SK-MEL-5 (cell line): ENCODE measurements at places on chromosomes 2 and 18. TPM values are rescaled to one million over a fixed set of nuclear protein-coding genes. Genes with fewer than 3 reads are reported as not detected.
A peak's percentile ranks its signal among the peaks of the same experiment; 100 is the strongest.

The RAB6C gene
- not detected in 2 replicates for total RNA-seq

DNA sequence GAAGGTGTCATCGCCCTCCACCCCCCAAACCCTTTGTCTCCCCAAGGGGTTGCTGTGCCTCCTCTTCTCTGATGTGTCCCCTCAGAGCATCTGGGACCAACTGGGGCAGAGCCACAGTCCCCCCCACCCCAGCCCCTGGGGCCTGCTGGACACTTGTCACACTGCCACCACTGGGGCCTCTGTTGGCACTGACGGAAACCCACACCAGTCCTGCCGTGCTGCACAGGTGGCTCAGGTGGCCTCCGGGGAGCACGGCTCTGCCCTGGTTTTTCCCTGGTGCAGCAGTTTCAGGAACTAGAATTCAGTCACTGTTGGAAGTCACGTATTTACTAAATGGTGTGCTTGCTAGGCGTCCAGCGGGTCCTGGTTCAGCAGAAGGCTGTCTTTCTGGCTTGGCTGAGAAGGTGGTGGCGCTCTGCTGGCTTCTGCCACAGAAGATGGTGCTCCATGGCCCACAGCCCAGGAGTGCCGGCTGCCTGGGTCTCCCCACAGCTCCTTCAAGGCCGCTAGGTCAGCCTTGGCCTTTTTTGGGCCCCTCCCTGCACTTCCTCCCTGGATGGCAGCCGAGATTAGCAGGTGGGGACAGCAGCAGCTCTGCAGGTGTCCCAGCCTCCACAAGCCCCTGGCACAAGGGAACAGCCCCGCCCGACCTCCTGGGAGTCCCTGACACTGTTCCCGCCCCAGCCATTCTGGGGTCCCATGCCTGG, 18.6 kb upstream of the KLHL30 start:
- DNase-seq, result no peak

GRCh38 chr2:830419-831224, 120.0 kb upstream of the SNTG2 start:
- no peak for DNase-seq

The GIGYF2 gene
- total RNA-seq, result 49.8 and 62.7 TPM in 2 replicates

- peak; percentile 2 for DNase-seq
Observed at GRCh38 chr2:166932032-166932431, 43.8 kb downstream of the XIRP2 start.

The YIPF4 gene
- total RNA-seq, result 68.0 and 68.9 TPM in 2 replicates

GRCh38 chr2:68274022-68274421, 21.7 kb upstream of the PPP3R1 start:
- peak; percentile 22 for DNase-seq

The CD8B2 gene
- not detected in 2 replicates for total RNA-seq

The POTEI gene
- not detected in 2 replicates for total RNA-seq

- DNase-seq, result no peak
Observed at GRCh38 chr2:208097801-208098200, 26.5 kb downstream of the CRYGD start.

GRCh38 chr2:237154082-237154638, 68.5 kb downstream of the COPS8 start:
- peak; percentile 67 for DNase-seq

- no peak for DNase-seq
Observed at GRCh38 chr2:7601990-7602389, 684.8 kb downstream of the RNF144A start.

The VWA3B gene
- total RNA-seq, result not detected in 2 replicates

The PID1 gene
- 0.95 and 1.4 TPM in 2 replicates for total RNA-seq

The MPP4 gene
- 0.11 TPM in 1 of 2 replicates, not detected in the other for total RNA-seq

- DNase-seq, result no peak
Observed at GRCh38 chr18:49081511-49082155, 130.9 kb upstream of the SMAD7 start.

DNA sequence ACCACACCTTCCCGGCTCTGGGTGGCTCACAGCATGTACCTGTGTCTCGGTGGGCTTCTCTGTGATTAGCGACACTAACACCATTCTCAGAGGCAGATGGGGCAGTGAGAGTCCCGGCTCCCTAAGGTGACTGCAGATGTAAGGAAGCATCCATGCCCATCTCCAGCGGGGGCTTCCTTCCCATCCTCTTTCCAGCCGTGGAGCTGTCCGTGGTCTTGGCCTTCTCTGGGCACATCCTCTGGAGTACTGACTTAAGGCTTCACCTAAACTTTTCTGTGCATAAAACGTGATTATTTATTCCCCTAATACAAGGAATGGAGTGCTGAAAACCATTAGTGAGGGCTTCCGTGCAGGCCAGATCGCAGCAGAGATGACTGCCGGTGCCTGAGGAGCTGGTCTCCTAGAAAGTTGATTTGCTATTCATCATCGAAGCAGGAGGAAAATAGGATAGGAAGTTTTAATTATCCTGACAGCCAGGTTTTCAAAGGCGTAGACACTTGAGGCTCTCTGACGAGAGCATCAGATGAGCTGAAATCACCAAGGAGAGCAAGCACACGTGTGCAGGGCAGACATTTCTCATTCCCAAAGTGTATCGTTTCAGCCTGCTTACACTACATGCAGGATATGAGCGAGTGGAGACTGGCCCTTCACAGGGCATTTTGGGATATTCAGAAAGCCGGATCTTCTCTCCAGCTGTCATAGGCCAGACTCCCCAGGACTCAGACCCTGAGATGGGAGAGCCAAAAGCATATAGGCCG, 186.1 kb upstream of the SALL3 start:
- DNase-seq, result no peak

GRCh38 chr18:30748541-30748940, 294.0 kb downstream of the DSC3 start:
- DNase-seq, result no peak

DNA sequence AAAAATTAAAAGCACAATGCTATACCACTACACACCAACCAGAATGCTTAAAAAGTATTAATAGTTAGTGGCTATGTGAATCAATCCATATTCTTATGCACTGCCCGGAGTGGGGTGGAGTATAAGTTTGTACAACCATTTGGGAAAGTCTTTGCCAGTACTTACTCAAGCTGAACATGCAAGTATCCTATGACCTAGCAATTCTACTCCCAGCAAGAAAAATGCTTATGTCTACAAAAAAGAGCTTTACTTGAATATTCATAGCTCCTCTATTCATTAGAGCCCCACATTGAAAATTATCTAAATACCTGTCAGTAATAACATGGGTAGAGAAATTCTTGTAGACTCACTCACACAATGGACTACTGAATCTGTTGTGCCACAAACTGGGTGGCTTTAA, 21.4 kb upstream of the CNOT11 start:
- DNase-seq, result no peak

DNA sequence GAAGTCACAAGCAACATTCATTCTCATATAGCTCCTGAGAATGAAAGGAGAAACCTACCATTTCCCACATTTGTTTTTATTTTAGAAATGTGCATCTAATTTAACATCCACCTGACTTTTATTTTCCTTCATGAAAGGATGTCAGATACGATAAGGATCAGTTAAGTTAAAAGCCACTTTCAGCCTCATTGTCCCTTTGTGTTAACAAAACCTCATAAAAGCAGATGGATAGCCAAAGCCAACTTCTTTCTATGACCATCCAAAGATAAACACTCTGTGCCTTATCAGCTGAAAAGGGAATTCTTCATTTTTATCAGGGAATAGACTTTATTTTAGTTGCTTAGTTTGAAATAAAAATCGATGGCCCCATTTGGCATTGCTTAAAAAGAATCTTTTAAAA, 25.7 kb upstream of the RIT2 start:
- DNase-seq, result no peak

DNA sequence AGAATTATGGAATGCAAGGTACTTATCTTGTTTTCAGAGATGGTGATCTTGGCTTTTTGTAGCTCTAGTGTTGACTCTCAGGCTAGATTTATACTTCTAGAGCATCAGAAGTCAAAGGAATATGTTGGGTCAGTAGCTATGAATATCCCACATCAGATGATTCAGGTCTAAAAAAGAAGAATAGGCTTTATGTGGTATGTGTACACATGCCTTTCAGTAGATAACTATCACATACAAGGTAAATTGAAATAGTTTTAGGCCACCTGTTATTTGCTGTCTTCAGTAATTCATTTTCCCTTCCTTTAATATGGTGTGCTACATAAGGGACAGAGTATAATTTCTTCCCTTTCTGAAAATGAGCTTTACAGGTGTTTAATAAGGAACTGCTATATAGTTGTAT, 142.4 kb downstream of the AGPS start:
- DNase-seq, result no peak

The CNGA3 gene
- total RNA-seq, result not detected in 2 replicates

The C1QL2 gene
- total RNA-seq, result not detected in 2 replicates

- no peak for DNase-seq
Observed at GRCh38 chr2:202639231-202639630, 4.5 kb downstream of the FAM117B start.

The GPR39 gene
- 0.32 TPM in 1 of 2 replicates, not detected in the other for total RNA-seq

DNA sequence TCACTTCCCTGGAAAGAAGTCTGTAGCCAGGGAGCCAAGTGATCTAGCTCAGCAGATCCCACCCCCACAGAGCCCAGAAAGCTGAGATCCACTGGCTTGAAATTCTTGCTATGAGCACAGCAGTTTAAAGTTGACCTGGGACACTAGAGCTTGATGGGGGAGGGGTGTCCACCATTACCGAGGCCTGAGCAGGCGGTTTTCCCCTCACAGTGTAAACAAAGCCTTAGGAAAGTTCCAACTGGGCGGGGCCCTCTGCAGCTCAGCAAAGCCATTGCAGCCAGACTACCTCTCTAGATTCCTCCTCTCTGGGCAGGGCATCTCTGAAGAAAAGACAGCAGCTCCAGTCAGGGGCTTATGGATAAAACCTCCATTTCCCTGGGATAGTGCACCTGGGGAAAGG, 887.2 kb upstream of the LRATD1 start:
- no peak for DNase-seq

GRCh38 chr2:204074456-204074855, 137.9 kb downstream of the ICOS start:
- DNase-seq, result no peak

The CACNB4 gene
- 0.29 and 0.35 TPM in 2 replicates for total RNA-seq

GRCh38 chr18:26818461-26818860, 47.0 kb downstream of the AQP4 start:
- no peak for DNase-seq

The MYO5B gene
- total RNA-seq, result 0.48 and 0.66 TPM in 2 replicates

DNA sequence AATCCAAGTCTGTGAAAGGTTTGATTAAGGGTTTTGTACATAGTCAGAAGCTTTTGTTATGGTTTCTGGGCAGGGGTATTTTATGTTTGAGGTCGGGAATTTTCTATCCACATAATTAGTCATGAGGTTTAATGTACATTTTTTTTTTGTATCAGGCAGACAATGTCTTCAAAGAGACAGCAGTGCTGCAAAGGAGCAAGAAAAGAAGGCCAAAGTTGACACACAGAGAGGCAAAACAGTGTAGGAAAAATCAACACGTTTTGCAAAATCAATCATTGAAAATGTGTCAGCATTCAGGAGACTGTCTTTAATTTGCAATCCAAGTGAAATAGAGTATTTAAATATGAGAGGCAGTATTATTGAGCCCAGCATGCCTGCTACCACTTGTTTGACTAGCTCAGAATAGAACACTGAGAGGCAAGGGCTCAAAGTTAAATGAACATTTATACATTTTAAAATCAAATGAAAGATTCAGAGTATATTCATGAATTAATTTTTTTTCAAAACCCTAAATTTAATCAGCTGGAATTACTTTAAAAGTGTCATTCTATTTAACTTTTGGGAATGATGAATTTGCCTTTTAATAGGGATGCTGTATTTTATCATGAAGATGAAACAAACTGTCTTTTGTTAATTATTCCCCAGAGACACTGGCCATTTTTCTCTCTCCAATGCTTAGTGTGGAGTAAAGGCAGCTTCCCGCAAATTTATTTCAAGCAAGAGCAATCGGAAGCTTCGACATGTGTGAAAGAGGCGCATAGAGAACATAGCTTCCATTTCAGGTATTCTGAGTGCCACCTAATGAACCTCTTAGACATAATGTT, 11.3 kb downstream of the VRK2 start:
- peak; percentile 10 for DNase-seq

DNA sequence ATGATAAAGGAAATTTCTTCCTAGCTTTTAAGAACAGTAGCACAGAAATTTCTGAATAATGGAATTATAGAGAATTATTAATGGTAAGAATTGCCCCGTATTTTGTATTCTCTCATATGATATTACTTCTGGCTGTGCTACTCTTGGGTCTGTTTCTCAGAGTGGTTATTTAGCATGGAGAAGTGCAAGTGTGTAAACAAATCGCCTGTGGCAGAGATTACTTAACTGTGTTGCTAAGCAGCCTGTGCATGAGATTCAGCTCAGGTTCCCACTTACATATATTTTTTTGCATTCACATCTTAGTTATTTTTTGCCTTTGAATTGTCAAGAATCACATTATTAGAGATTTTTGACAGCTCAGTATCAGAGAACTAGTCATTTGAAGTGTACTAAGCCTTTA, 80.1 kb upstream of the NFATC1 start:
- no peak for DNase-seq

- DNase-seq, result no peak
Observed at GRCh38 chr2:75175456-75175855, 23.9 kb downstream of the TACR1 start.

DNA sequence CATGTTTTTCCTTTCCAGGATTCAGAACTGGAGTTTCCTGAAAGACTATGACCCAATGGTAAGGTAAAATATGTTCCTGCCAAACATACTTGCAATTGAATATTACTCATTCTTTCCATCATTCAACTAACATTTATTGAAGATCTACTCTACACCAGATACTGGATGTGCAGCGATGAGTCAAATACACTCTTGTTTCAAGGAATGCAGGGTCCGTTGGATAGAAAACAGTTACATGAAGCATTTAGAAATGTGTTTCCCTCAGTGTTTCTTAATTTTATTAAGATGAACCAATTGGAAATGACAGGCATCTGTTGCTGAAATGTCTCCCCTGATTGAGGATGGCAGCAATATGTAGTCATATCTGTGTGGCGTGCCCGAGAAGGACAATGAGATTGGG, 14.8 kb upstream of the SLC66A3 start:
- DNase-seq, result no peak

DNA sequence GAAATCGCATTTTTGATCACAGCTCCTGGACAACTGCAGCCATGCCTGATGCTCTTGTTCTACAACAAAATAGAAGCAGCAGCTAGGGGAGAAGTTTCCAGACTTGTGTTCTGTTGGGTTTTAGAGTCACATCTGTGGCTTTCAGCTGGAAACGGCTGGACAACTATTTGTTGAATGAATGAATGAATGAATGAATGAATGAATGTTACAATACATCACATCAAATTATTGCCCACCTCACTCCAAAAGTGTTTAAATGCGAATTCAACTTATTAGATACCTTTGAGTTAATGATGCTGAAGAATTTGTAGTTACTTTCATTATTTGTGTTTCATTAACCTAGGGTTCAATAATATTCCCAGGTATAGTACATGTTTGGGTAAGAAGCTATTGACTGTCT, 8.5 kb upstream of the METTL21A start:
- DNase-seq, result no peak

- DNase-seq, result no peak
Observed at GRCh38 chr2:238267884-238268680, 20.3 kb downstream of the PER2 start.

DNA sequence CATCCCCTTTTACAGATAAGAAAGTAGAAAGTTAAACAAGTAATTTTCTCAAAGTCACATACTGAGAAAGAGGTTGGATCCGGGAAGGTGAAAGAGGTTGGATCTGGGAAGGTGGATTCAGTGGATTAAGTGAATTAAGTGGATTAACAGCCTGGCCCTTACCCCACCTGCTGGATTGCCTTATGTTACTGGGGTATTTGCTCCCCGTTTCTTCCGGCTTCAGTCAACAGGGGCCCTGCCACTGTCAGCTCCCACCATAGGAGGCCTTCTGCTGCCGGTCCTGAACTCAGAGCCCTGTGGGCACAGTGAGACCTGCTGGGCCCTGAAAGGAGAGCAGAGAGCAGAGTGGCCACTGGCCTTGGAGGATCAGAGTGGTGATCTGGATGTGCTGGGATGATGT, 113.2 kb downstream of the VAPA start:
- no peak for DNase-seq

- DNase-seq, result no peak
Observed at GRCh38 chr2:70907130-70908057, 28.3 kb upstream of the ATP6V1B1 start.
